CD4-positive, alpha-beta T cell treated with Interleukin-21 for 1 hour (primary cell): ENCODE measurements at places on chromosomes 4 and X.

- no peak for DNase-seq
These were observed 202.7 kb downstream of the SPRY1 start for GRCh38 chr4:123599061-123599919.

DNA sequence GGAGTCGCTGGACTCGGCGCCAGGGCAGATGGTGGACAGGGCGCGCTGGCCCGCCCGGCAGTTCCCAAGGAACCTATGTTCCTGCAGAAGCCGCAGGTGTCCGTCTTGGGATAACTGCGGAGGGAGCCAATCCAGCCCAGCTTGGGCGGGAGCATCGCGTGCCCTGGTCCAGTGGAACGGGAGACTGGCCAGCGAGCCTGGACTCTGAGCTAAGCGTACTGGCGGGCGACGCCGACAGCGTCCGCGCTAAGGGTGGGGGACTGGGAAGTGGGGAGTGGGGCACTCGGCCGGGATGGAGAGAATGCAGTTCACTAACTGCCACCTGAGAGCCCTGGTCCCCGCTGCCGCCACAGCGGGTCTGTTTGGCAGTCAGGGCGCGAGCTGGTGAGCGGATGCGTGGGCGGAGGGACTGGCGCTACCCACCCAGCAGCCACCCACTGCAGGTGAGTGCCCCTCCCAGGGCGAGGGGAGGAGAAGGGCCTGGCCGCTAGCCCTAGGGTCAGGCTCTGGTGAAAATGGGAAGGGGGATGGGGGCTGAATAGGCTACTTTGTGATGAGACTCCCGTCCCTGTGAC is 1.3 kb upstream of the MAMLD1 start:
- no peak for DNase-seq

DNA sequence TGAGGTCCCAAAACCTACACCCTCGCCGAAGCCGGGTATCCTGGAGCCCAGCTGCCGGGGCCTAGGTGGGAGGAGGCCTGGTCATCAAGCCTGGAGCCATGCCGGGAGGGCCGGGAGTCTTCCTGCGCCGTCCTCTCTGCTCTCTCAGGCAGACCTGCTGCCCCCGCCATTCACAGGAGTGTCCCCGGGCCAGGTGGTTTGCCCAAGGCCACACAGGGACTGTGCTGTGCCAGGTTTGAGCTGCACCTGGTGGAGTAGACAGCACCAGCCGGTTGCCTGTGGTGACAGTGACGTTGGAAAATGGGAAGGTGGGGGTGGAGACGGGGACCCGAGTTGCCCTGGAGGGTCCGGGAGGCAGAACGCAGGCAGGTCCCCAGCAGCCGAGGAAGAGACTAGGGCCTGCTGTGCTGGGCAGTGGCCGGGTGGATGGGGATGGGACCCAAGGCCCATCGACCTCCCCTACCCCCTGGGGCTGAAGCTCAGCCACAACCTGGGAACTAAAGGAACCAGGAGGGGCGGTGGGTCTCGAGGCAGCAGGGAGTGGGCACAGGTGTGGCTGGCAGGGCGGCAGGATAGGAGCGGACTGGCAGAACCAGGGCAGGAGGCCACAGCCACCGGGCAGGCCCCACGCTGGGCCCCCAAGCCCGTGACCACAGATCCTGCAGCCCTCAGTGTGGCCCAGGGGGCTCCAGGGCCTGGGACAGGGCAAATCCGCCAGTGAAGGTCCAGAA is 9.5 kb downstream of the DOK7 start:
- DNase-seq, result no peak

DNA sequence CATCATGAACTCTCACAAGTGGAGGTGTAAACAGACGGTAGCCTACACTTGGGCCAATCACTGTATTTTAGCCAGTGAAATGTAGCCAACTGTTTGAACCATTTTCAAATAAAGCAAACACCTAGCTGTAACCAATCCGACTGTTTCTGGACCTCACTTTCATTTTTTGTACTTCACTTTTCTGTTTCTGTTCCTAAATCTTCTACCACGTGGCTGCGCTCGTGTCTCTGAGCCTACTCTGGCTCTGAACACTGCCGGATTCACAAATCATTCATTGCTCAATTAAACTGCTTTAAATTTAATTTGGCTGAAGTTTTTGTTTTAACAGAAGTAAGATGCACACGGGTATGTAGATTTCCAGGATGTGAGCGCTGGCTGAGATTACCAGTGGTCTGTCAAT is 319.1 kb downstream of the RAPGEF2 start:
- no peak for DNase-seq

DNA sequence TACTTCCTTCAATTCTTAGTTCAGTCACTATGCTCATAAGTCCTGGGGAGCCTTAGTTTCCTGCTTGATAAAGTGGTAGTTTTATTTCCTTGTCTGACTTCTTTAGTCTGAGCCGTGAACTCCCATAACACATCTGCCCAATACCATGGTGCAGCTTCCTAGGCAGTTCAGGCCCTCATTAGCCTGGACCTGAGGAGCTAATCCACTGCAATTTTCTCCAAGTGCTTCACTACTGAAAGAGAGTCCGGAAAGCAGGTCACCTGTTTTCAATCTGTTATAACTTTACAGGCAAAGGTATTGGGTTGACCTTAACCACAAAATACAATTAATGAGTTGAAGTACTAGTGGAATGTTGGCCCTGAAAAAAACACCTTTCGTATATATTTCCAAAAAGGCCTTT is 245.4 kb upstream of the BOD1L1 start:
- no peak for DNase-seq

GRCh38 chrX:151729056-151729725 is 5.4 kb upstream of the CNGA2 start:
- DNase-seq, result no peak

- no peak for DNase-seq
These were observed 17.8 kb upstream of the OCIAD2 start for GRCh38 chr4:48924416-48924815.

DNA sequence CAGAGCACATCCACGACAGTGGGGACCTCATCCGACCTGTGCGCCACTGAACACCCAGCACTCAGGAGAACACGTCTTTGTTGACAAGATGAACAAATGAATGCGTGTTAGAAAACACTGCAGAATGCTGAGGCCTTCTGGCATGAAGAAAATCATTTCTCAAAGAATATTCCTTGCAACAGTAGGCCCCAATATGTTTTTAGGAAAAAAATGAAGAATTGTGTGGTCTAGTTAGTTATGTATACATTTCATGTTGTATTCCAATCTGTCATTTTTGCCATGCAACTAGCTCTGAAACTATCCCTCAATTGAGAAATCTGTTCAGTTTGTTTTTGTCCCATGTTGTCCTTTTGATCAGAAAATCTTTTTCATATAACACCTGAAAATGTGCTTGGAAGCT is 77.4 kb upstream of the MAD2L1 start:
- DNase-seq, result no peak

- no peak for DNase-seq
These were observed 28.3 kb upstream of the AP1S2 start for GRCh38 chrX:15882704-15883539.

- no peak for DNase-seq
These were observed 964.3 kb upstream of the GRIA3 start for GRCh38 chrX:122219735-122220134.

- peak; percentile 70 for DNase-seq
These were observed 17.5 kb downstream of the TRAPPC2 start for GRCh38 chrX:13716905-13717304.

GRCh38 chr4:68651932-68652331 is 18.5 kb downstream of the UGT2B15 start:
- DNase-seq, result no peak

- DNase-seq, result no peak
These were observed 27.5 kb upstream of the PDGFC start for GRCh38 chr4:156999175-156999517.

- DNase-seq, result no peak
These were observed 39.2 kb downstream of the TXLNG start for GRCh38 chrX:16825264-16826035.

DNA sequence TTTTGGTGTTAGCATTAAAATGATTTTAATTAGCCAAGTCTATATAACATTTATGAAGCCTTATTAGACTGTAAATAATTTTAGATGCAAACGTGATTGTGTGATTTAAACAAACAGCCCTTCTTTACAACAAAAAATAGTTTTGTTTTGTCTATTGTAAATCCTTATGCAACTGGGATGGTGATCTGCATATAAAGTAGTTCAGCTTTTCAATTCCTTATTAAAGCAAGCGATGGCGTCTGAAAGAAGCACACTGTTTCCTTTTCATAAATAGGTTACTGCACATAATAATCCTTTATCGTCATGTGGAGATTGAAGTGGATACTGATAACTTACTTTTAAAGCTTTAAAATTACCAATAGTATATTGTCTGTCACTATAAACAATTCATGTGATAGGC is 8.8 kb downstream of the SLITRK2 start:
- no peak for DNase-seq

DNA sequence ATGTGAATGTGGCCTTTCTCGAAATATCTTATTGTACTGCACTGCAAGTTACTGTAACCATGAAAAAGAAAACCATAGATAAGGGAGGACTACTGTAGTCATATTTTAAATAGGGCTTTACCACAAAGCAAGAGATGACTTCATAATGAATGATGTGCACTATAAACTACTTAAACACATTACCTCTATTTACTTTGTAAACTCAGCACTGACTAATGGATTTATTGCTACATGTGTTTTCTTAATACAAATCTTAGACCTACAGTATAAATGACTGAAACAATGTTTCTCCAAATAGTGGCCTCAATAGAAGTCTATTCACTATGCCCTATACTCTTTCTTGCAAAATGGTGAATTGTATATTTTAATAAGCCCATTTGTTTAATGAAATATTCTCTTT is 61.1 kb downstream of the HDX start:
- DNase-seq, result no peak

GRCh38 chr4:19401301-19402080 is 850.2 kb upstream of the SLIT2 start:
- DNase-seq, result no peak

GRCh38 chrX:31297881-31298280 is 226.0 kb upstream of the FTHL17 start:
- DNase-seq, result no peak

DNA sequence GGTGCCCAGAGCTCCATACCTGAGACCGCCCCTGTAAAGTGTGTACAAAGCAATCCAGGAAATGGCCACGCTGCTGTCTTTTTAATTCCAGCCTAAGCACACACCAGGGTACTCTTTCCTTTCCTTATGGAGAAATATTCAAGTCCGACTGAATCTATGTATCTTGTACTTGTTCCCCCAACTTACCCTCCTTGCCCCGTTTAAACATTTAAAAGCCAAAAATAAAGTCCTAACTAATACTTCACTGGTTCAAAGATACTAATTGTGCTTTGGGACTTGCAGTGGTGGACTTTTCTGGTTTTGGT is 731 bp upstream of the AMMECR1 start:
- DNase-seq, result no peak

DNA sequence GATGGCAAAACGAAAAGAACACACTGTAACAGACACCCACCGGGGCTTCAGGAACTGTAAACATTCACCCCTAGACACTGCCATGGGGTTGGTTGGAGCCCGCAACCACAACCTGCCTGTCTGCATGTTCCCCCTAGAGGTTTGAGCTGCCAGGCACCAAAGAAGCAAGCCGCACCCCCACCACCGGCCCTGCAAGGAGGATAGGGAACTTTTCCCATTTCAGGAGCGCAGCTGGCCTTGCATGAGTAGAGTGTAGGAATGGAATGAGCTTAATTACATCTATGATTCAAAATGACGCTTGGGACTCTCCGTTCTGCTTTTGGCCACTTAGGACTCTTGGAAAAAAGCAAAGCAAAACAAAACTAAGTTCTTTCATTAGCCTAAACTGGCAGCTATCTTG is 243.6 kb upstream of the CTSO start:
- no peak for DNase-seq

DNA sequence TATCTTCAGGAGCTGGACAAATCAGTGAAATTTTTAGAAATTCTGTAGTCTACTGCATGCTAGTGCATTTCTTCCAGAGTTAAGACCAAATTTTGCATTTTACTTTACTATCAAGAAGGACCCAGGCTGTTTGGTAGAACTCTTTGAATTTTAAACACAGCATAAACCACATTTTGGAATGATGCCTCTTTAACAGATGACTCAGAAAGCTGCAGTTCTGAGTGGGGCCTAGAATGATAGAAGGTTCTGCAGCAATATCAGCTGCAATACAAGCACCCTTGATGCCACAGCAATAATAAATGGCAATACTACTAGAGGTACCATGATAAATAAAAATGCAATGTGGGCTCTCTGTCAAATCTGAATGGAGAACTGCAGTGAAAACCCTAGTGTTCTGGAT is 198.7 kb downstream of the TMA16 start:
- no peak for DNase-seq

- no peak for DNase-seq
These were observed 371.4 kb upstream of the FAM241A start for GRCh38 chr4:111773858-111774257.

DNA sequence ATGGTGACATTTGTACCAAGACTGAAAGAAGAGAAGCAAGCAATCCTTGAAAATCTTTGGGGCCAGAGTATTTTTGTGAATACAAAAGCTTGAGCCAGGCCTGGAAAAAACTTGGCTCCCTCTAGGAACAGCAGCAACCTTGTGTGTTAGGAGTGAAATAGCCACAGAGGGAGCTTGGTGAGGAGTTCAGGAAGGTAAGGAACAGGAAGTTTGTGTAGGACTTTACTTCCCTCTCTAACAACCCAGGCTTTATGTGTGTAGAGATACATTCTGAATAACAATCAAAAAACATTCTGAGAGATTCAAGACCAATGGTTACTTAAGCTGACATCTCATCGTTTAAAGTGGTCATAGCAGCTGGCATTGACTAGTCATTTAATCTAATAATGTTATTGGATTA is 668.5 kb downstream of the PCDH18 start:
- DNase-seq, result no peak

GRCh38 chr4:74934016-74934831 is 1.3 kb downstream of the PARM1 start:
- no peak for DNase-seq

- DNase-seq, result no peak
These were observed 240.2 kb downstream of the RAPGEF2 start for GRCh38 chr4:159343116-159343515.

- DNase-seq, result no peak
These were observed 2.9 kb downstream of the USP11 start for GRCh38 chrX:47235691-47236103.

DNA sequence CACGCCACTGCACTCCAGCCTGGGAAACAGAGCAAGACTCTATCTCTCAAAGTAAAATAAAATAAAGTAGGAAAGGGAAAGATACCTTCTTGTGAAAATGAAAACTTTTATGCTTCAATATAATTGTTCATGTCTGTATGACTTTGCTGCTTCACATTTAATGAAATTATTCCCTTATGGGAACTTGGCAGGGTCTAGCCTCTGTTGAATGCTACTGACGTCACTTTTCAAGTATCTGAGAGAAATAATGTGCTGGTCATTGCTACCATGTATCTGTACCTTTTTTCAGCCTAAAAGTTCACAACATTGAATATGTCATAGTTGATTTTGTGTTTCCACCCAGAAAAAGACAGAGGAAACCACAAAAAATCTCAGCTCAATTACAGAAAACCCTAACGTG is 65.2 kb downstream of the PRDM5 start:
- no peak for DNase-seq

GRCh38 chr4:47701286-47701685 is 136.6 kb downstream of the CORIN start:
- no peak for DNase-seq
